ENCODE measurements at places on chromosomes 3 and 15.

DNA sequence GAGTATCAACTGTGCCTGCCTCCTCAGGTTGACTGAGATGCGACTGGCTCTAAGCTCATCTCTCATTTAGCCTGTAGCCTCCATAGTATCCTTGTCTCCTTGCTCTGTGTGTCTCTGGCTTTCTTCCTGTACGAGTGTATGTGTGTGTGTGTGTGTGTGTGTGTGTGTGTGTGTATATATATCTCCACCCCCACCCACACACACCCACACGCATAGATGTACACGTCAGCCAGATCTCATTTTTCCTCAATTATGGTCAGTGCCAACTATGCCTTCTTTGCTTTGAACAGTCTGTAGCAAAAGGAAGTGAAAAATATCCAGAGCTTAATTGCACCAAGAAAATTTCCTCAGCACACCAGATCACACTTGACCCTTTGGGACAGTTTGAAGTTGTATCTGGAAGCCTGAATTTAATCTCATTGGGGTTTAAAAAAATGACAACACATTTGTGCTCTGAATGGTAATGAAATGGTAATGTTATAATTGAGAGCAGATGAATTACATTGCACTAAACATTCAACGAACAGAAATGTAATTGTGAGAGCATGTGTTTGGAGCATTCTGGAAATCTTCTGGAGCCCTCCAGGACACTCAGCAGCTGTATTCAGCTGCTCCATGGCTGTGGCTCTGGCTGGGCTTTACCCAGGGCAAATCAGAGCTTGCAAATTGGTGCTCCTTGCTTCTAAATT is 63.6 kb downstream of the RYR3 start:
- DNase-seq: no peak

DNA sequence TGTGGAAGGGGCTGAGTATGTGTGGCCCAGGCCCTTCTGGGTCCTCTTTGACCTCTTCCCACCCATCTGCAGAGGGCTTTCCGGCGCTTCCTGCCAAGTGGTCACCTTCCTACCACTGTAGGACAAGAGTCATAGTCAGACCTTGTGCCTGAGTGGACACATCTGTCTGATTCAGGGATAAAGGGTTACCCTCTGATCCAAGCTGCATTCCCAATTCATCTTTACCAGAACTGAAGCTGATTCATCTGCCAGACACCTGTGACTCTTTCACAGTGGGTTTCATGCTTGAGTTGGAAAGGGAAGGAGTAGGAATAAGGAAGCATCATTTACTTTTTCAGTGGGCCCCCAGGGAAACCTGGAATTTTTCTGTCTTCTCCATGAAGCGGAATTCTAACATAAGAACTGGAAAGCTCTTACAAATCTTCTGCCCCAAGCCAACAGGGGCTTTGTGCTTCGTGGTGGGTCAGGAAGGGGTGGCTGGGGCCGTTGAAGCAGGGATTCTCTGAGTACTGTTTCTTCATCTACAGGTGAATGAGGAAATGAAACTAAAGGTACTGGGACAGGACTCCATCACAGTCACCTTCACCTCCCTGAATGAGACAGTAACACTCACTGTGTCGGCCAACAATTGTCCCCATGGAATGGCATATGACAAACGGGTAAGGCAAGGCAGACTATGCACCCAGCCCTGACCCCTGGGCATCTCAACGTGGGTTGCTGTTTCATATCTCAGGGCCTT is 46.4 kb downstream of the C3orf20 start:
- DNase-seq: no peak

GRCh38 chr3:120726791-120727190 is 15.5 kb downstream of the RABL3 start:
- DNase-seq: no peak

- DNase-seq: no peak
Measured at GRCh38 chr3:15585111-15585845, 16.1 kb downstream of the HACL1 start.

GRCh38 chr15:69583626-69584025 is 131.0 kb downstream of the RPLP1 start:
- DNase-seq: no peak
